Ureter (tissue), 1 donor: ENCODE measurements at places on chromosomes 2 and 18.

- no peak for DNase-seq
Observed at GRCh38 chr18:60746491-60746890, 373.9 kb upstream of the MC4R start.

- DNase-seq, result no peak
Observed at GRCh38 chr2:79368116-79368630, 144.7 kb upstream of the CTNNA2 start.

GRCh38 chr18:22558945-22559385, 141.2 kb upstream of the CTAGE1 start:
- peak; percentile 67 for DNase-seq

GRCh38 chr2:120847700-120848321, 112.1 kb downstream of the GLI2 start:
- no peak for DNase-seq

DNA sequence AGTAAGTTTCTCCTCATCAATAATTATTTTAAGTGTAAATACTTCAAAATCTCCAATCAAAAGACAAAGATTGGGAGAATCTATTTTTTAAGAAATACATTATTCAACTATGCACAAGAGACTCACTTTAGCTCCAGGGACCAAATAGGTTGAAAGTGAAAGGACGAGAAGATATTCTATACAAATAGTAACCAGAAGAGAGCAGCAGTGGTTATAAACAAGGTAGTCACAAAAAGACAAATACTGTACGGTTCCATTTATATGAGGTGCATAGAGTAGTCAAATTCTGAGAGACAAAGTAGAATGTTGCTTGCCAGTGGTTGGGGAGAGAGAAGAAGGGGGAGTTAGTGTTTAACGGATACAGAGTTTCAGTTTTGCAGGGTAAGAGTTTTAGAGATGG, 69.8 kb downstream of the POU3F3 start:
- DNase-seq, result no peak

GRCh38 chr2:52477166-52477565, 1290.4 kb upstream of the CHAC2 start:
- no peak for DNase-seq

- no peak for DNase-seq
Observed at GRCh38 chr2:3406501-3406900, 27.0 kb downstream of the TRAPPC12 start.

DNA sequence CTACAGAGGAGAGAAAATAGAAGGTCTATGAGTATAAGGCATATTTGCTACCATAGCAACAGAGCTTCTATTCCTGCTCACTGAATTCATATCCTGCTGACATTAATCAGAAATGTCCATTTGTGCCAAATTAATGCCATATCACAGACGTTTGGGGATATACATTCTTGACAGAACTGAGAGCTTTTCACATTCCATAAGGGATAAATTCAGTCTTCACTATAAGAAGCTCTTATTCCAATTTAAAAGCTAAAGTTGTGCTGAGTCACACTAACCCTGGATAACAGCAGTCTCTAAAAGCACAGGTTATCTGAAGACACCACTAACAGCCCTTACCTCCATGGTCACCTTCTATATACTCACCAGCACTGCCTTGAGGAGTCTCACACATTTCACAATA, 178.1 kb downstream of the RAB3GAP1 start:
- no peak for DNase-seq

DNA sequence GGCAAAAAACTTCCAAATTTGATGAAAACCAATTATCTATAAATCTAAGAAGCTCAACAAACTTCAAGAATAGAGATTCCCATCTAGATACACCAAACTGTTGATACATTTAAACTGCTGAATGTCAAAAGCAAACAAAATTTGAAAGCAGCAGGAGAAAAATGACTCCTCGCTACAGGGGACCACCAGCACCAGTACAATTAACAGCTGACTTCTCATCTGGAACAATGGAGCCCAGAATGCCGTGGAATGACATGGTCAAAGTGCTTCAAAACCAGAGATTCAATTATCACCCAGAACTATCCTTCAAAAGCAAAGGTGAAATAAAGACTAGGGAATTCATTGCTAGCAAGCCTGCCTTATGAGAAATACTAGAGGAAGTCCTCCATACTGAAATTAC, 11.6 kb downstream of the SRSF7 start:
- DNase-seq, result no peak
